ENCODE measurements at places on chromosomes 6 and 20.

DNA sequence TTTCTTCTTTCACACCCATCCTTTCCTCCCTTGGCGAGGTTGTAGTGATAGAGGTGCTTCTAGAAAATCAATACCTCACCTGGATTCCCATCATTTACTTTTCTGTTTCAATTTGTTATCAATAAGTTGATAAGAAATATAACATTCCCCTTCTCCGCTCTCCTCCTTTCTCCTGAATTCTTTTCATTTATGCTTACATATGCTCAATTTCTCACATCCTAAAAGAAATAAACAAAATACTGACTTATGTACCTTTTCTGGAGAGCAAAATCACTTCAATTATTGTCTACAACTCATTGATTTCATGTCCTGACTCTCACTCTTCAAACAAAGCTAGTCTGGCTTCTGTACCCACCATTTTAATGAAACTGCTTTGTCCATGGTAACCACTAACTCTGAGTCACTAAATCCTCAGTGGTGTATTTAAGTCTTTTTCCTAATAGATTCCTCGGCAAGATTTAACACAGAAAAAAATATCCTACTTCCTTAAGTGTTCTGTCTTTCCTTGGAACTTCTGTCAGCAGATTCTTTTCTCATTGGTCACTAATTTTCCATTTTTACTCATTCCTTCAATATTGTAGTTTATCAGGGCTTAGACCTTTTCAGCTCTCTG is 289.6 kb downstream of the RFPL4B start:
- DNase-seq = peak; percentile 31

DNA sequence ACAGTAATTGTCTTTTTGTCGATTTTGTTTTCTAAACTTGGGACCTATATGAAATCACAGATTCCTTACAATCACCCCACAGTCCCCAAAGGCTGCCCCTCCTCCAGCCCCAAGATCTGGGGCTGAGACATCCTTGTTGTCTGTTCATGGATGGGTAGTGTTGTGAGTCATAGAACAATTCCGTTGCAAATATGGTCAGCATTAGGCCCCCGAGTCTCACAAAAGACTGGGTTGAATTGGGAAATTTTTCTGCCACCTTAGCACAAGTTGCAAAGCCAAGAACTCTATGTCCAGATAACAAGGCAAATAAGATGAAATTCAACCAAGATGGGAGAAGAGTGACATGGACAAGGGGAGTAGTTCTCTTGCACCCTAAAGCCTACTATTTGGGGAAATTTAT is 10.5 kb upstream of the TAB2 start:
- DNase-seq = no peak

DNA sequence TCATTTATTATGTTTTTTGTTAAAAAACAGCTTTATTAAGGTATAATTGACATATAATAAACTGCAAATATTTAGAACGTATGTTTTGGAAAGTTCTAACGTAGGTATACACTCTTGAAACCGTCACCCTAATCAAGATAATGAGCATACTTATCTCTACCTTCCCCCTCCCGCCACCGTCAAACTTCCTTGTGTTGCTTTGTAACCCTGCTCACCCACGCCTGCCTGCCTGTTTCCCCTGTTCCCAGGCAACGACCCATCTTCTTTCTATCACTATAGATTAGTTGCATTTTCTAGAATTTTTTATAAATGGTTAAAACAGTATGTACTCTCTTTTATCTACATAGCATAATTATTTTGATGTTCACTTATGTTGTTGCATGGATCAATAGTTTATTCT is 33.5 kb upstream of the GCLC start:
- no peak for DNase-seq

DNA sequence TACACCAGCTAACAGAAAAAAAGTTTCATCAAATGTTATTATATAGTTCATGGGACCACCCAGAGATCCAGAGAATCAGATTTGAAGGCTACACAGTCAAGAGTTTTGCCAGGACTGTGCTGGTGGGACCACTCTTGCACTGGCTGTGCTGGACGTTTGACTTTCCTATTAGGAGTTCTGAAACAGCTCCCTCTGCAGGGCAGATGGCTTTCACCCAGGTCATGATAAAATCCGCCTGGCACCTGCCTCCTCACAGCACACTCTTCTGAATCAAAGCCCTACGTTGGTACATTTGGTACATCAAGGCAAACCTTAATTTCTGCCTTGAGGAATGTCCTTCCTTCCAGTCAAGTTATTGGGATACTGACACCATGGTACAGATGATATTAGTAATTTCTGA is 302.1 kb downstream of the ZNF217 start:
- no peak for DNase-seq

- DNase-seq = peak; percentile 56
Measured at GRCh38 chr6:13573669-13574110, 711 bp upstream of the SIRT5 start.

DNA sequence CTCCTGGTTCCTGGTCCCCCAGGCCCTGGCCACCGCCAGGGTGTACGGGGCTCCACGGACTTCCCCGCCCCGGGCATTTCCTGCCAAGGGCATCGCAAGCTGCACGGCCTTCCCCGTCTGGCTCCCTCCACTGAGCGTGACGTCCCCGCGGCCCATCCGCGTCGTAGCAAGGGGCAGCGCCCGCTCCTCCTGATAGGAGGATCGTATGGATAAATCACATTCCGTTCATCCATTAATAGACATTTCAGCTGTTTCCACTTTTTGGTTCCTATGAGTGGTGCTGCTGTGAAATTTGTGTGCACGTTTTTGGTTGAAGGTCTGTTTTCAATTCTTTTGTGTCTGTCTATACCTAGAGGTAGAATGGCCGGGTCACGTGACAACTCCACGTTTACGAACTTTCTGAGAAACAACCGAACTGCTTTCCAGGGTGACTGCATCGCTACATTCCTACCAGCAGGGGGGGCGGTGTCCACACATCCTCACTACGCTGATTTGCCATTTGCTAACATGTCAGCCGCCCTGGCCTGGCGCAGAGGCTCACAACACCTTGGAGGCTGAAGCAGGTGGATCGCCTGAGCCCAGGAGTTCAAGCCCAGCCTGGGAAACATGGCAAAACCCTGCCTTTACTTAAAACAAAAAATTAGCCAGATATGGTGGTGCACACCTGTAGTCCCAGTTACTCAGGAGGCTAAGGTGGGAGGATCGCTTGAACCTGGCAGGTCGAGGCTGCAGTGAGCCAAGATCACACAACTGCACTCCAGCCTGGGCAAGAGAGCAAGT is 37.7 kb downstream of the KCNQ2 start:
- DNase-seq = peak; percentile 72

- DNase-seq = peak; percentile 64
Measured at GRCh38 chr20:58891086-58891717, 38.7 kb downstream of the GNAS start.

DNA sequence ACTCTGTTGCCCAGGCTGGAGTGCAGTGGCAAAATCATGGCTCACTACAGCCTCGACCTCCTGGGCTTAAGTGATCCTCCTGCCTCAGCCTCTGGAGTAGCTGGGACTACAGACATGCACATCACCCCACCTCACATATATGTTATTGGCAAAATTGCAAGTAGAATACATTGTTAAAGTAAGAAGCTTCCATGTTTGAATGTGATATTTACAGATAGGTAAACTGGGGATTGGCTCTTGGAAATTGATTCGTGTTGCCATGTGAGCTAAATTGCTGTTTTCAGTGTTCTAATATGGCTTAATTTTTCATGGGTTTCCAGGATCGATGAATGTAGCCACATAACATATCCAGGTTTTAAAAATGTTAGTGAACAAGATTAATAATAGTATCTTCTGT is 149.0 kb upstream of the ZNF217 start:
- no peak for DNase-seq

DNA sequence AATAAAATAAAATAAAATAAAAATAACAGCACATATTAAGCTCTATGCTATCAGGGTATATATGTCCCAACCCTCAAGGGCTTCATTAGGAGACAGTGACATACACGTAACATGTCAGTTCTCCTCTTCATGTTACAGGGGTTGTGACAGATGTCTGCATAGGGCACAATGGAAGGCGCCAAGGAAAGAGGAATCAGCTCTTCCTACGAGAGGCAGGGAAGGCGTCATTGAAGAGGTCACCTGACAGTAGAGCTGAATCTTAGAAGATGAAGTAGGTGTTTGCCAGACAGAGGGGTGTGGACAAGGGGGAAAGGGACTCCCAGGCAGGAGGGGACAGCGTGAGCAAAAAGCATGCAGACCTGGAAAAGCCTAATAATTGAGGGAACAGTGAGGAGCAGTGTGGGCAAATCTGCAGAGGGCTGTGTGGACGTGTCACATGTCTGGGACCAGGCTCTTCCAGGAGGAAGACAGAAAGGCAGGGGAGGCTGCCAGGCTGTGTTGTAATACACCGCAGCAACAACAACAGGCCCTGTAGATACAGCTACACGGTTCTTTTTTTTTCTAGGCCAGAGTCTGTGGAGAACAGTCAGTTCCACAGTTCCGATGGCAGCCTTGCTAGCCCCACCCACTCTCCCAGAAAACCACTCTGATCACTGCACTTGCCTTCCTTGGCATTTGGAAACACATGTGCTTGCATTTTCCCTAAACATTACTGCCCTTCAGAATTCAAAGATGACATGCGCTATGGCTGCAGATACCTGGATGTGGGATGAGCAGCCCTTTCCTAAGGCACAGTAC is 2.5 kb upstream of the FKBP5 start:
- peak; percentile 15 for DNase-seq

DNA sequence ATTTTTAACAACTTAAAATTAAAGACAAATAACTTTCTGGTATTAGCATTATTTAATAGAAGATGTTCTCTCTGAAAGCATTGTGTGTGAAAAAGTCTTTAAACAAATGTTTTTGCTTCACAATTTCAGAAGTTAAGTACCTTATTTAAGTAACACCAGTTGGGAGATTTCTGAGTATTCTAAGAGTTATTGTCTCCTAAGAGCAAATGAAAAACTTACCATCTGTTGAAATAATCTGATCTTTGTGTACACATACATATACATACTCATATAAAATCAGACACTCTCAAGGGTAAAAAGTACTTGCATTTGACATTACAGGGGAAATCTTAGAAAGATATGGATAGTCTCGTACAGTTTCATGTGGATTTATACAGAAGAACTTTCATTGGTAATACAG is 2.4 kb downstream of the BTBD3 start:
- no peak for DNase-seq

- peak; percentile 55 for DNase-seq
Measured at GRCh38 chr6:112683926-112684325, 336.8 kb downstream of the RFPL4B start.

- no peak for DNase-seq
Measured at GRCh38 chr6:134195164-134195906, 122.6 kb downstream of the SGK1 start.

- DNase-seq = peak; percentile 75
Measured at GRCh38 chr20:431012-431904, 23.2 kb downstream of the RBCK1 start.

DNA sequence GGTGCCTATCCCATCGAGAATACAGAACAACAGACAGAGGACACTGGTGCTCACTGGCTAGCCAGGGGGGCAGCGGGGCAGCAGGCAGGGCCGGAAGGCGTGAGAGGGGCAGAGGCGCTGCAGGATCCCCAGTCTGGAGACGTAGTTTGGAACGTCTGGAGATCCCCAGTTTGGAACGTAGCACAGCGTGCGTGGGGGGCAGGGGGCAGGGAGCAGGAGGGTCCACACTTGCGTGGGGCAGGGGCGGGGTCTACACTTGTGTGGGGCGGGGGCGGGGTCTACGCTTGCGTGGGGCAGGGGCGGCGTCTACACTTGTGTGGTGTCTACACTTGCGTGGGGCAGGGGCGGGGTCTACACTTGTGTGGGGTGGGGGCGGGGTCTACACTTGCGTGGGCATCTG is 107.2 kb downstream of the DACT2 start:
- no peak for DNase-seq

DNA sequence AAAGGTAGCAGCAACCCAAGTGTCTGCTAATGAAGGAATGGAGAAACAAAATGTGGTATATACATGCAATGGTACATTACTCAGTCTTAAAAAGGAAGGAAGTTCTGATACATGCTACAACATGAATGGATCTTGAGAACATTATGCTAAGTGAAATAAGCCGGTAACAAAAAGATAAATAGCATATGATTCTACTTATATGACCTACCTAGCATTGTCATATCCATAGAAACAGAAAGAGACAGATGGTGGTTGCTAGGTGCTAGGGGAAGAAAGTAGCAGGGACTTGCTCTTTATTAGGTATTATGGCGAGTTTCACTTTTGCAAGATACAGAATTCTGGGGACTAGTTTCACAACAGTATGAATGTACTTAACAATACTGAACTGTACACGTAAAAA is 46.6 kb downstream of the UBR2 start:
- no peak for DNase-seq

- DNase-seq = no peak
Measured at GRCh38 chr6:112682071-112682470, 334.9 kb downstream of the RFPL4B start.

DNA sequence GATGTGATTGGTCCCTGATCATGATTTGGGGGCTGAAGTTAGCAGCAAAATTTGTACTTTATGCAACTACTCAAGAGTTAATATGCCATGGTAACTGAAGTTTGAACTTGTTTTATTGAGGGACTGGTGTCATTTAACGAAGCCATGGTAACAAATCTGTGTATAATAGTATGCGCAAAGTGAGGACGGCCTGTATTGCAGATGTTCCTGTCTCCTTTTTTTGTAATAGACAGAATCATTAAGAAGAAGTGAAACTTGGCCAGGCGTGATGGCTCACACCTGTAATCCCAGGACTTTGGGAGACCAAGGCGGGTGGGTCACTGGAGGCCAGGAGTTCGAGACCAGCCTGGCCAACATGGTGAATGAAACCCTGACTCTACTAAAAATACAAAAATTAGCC is 22.3 kb downstream of the RPRD1B start:
- no peak for DNase-seq

DNA sequence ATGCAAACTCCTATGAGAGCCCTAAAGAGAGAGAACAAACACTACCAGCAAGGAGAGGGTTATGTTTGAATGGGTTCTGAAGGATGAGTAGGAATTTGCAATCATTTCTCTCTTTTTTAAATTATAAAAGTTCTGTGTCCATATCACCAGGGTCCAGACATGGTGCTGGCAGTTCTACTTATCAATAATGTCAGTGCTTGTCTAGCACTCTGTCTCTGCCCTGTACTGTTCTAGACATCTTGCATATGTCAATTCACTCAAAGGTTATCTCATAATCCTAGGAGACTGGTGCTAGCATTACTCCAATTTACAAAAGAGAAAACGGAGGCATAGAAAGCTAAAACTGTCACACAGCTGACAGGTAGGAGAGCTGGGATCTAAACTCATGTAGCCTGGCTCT is 101.3 kb downstream of the VEGFA start:
- DNase-seq = no peak

DNA sequence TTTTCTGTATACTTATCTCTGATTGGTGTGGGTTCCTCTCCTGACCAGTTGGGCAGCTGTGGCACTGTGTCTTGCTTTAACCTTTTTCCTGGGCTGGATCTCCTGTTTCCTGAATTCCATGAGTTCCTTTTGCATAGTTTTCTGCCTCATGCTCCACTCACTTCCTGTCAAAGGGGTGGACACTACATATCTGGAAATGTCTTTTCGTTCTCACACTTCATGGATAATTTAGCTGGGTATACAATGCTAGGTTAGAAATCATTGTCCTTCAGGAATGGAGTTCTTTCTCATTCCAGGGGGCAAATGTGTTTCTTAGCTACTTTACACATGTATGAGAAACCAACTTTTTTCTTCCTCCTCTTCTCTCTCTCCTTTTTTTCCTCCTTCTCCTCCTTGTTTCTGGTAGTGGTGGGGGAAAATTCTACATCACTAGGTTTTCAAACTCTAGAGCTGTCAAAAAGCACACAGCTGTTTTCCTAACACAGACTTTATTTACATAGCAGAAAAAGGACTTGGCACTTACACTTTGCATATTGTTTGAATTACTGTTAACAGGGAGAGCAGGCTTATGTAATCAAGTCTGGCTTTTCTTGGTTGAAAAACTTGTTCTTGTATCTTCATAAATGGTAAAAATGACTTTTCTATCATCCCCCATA is 9.0 kb upstream of the DDX27 start:
- no peak for DNase-seq
